ENCODE measurements at places on chromosomes 1 and 21.

DNA sequence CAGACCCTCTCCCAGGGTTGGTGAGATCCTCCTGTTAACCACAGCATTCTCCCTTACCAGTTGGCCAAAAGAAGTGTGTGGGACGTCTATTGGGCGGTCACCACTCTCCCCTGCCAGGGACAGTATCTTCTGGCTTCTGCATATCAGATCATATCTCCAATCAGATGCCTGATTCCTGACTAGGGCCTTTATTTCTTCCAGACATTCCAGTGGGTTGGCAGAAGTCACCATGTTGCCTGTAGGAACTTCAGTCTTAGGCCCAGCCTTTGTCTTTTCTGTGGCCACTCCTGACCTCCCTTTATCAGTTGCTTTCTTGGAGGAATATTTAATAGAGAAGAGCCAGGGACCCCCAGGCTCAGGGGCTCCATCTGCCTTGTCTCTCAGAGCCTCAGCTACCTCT, 130.4 kb upstream of the F3 start:
- no peak for DNase-seq

DNA sequence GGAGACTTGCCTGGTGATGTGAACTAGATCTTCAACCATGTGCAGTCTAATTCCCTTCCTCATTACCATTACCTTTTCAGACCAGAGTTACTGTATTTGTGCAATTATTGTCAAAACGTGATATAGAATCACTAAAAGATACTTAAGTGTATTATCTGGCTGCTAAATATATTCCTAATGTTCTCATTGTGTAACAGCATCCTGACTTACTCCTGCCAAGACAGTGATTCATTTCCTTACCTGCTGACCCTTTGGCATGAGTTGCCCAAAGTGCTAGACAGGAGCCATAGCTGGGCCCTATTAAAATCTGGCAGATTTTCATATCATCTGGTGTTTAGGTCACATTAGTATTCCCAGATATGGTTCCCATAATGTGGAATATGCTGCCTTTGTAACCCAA, 598.3 kb upstream of the CAMK1G start:
- no peak for DNase-seq

- DNase-seq, result no peak
Measured at GRCh38 chr1:2916706-2917105, 104.6 kb upstream of the ACTRT2 start.

- no peak for DNase-seq
Measured at GRCh38 chr21:36849461-36850105, 116.9 kb downstream of the HLCS start.

GRCh38 chr21:29306920-29307319, 8.2 kb downstream of the BACH1 start:
- DNase-seq, result no peak

GRCh38 chr1:161905269-161905884, 118.3 kb downstream of the OLFML2B start:
- DNase-seq, result no peak

DNA sequence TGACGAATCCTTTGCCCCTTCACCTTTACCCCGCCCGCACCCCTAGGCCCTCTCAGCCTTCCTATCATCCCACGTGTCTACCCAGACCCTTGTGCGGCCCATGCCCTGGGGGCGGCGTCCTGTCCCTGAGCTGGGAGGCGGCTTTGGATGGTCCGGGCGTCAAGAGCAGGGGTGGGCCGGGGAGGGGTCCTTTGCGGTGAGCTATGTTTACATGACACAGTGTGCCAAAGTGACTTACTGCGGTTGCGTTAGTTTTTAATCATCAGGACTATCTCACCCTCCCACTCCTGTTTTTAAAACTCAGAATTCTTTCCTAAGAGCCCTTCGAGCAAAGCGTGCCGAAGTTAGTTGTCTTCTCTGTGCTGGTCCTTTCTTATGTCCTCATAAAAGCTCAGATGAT, 144.6 kb downstream of the PGBD5 start:
- DNase-seq, result no peak

DNA sequence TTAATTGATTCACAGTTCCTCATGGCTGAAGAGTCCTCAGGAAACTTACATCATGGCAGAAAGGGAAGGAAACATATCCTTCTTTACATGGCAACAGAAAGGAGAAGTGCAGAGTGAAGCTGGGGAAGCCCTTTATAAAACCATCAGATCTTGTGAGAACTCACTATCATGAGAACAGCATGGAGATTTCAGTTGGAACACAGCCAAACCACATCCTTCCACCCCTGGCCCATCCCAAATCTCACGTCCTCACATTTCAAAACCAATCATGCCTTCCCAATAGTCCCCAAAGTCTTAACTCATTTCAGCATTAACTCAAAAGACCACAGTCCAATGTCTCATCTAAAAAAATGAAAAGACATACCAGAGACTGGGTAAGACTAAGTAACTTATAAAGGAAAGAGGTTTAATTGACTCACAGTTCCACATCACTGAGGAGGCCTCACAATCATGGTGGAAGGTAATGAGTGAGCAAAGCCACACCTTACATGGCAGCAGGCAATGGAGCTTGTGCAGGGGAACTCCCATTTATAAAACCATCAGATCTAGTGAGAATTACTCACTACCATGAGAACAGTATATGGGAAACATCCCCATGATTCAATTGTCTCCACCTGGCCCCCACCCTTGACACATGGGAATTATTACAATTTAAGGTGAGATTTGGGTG, 105.2 kb downstream of the MRPL39 start:
- no peak for DNase-seq

GRCh38 chr1:43605157-43605556, 44.8 kb upstream of the KDM4A start:
- DNase-seq, result no peak

- DNase-seq, result no peak
Measured at GRCh38 chr1:115277276-115277675, 60.8 kb downstream of the NGF start.
